AG04450 (cell line): ENCODE measurements at places on chromosomes 5 and 9.

DNA sequence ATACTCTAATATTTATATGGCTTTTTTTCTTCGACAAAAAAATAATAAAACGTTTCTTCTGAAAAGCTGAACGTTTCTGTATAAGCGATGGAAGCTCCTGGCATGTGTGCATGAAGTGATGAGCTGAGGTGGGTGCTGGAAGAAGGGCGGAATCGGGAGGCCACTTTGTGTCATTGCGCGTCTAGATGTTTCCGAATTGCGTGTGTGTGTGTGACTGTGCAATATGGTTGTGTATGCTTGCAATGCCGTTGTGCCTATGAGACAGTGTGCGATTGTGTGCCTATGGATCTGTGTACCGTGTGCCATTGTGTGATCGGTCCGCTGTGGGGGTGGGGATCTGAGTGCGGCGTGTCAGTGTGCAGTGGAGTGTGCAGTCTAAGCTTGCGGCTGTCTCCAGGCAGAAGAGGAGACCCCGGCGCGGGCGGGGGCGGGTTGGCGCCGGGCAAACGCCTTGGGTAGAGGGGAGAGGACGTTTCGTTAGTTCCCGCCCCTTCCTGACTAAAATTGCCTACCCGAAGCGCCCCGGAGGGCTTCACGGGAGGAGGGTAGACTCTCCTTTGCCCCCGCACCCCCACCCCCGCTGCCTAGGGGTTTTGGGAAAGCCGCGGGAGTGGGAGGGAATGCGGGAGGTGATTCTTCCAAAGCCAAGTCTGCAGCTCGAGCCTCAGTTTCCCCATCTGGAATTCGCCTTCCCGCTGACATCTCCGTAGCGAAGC is 24.2 kb downstream of the PCDHGC5 start:
- DNase-seq: no peak

DNA sequence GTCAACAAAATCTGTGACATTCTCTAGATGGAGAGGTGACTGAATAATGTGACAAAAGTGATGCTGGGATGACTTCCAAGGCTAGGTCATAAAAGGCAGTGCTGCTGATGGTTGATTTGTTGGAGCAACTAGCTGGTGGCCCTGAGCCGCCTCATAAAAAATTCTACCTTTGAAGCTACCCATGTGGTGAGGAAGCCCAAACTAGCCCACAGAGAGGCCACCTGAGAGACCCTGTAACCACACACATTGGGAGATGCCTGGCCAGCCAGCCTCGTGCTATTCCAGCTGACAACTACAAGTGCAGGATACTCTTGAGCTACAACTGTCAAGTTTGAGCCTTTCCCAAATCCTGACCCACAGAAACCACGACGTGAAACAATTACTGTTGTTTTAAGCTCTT is 22.7 kb downstream of the CLTA start:
- no peak for DNase-seq

DNA sequence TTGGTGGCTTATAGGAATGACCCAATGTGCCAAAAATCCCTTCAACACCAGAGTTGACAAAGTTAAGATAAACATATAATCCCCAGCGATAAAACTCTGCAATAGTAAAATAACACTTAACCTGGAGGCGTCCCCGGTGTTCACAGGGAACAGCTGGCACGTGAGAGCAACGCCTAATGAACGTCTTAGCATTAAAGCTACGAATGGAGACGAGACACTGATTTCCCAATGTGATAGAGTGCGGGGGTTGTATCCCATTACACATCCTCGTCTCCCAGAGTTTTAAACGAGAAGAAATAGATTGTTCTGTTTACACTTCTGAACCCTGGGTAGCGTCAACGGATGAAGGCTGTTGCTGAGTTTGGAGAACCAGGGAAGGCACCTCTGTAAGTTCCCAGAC is 57.6 kb downstream of the PTCH1 start:
- DNase-seq: no peak

GRCh38 chr9:2526071-2526828 is 95.3 kb upstream of the VLDLR start:
- DNase-seq: no peak
